Choroid plexus epithelial cell (primary cell): ENCODE measurements at places on chromosomes 13 and 19.

DNA sequence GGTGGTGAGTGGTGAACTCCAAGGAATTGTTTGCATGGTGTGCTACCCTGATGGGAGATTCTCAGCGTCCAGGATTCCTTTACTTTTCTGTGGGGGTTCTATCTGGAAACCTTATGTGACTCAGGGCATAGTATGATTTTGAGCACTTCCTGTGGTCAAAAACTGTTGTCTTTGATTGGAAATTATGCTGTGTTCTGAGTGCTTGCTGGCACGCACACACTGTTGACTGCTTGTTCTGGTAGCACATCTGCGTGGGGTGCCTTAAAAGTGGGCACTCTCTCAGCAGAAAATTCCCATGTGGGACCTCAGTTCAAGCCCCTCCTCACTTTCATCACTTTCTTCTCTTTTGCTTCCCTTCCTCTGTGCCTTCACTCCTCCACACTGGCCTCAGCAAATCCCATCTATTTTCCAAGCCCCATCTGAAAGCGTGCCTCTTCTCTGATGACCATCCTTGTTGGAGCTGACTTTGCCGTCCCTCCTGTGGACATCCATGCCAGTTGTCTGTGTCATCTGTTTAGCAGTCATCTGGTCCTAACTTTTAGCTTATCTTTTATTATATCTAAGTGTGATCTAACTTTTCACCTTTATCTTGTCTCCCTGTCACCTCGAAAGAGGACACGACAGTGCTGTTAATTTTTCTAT, 56.4 kb upstream of the NPAS1 start:
- DNase-seq = peak; percentile 87

- no peak for DNase-seq
Observed at GRCh38 chr13:64311112-64311511, 2895.5 kb upstream of the PCDH20 start.

DNA sequence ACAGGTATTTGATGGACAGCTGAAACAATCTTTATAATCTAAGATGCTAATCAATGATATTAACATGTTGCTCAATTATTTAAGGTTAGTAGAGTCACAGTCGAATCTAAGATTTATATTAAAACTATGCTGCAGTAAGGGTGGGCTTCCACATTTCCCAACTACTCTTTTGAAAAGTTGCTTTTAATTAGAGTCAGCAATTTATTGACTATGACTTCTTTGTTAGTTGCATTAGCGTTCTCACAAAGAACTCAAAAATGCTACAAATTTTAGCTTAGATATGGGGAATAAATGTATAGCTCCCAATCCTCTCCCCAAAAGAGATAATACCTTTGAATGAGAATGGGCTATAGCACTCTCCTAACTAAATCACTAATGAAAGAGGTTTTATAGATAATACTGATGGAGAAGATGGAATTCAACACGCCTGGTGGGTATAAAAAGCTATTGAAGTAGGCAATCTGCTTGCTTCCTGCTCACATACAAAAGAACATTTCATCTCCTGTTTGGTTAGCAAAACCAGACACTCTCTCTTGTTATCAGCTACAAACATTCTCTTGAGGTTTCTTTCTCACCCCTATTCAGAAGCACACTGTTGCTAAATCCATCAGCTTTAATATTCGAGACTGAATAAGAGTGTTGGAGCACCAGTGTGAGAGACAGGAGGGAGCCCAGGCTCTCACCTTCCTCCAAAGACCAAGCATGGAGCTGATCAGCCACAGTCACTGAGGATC, 2.4 kb upstream of the FLT1 start:
- DNase-seq = no peak

DNA sequence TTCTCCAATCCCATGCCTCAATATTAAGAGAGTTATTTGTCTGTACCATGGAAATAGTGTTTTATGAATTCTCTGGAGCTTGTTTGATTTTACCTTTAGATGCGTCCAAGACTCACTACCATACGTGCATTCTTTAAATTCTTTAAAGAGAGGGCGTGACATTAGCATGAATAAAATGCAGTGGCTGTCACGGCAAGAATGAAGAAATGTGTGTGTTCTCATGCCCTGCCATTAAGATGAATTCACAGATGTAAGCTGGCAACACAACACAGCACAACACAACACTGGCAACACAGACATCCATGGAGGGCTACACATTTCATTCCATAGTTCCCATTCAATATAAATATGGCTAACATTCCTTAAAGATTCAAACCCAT, 213.4 kb downstream of the ENOX1 start:
- peak; percentile 45 for DNase-seq

DNA sequence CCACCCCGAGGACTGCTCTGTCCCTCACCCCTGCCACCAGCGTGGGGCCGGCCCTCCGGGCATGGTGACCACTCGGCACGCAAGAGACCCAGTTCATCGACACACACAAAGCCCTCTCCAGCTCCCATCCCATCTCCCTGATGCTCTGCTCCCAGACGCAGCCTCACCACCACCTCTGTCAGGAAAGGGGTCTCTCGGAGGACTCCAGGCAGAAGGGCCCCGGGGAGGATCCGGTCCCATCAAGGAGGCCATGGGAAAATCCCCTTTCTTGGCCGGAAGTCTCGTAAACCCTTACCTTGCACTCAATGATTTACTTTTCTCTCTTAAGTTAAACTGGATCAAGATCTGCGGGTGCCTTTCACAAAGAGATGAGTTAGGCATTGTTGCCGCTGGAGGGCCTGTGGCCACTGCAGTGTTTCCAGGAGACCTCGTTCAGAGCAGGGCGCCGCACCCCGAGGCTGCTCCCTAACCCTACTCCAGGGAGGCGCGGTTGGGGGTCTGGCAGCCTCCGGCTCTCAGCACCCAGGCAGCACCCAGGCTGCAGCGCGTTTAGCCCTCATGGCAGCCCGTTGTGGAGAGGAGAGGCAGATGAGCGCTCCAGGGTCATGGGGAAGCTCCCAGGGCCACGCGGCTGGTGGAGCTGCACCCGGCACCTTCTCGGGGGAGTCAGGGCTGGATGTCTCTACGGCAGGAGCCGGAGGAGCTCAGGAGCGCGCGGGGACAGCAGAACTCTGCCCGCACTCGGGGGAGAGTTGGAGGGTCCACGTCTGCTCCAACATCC, 31.0 kb downstream of the C2CD4C start:
- no peak for DNase-seq

DNA sequence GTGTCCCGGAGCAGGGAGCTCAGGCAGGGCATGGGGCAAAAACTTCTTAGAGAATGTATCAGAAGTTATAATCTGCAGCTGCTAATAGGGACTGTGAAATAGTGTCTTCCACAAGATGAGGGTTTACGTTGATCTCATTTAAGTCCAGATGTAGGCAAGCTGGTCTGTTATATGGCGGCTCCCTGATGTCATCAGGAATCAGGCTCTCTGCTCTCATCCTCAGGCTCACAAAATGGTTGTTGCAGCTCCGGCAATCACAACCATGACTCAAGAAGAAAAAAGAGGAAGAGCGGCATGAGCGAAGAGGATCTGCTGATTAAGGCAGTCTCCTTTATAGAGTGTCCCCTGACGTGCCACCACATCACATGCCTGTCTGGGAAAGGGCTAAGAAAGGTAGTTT, 191.3 kb downstream of the KLF5 start:
- DNase-seq = no peak

DNA sequence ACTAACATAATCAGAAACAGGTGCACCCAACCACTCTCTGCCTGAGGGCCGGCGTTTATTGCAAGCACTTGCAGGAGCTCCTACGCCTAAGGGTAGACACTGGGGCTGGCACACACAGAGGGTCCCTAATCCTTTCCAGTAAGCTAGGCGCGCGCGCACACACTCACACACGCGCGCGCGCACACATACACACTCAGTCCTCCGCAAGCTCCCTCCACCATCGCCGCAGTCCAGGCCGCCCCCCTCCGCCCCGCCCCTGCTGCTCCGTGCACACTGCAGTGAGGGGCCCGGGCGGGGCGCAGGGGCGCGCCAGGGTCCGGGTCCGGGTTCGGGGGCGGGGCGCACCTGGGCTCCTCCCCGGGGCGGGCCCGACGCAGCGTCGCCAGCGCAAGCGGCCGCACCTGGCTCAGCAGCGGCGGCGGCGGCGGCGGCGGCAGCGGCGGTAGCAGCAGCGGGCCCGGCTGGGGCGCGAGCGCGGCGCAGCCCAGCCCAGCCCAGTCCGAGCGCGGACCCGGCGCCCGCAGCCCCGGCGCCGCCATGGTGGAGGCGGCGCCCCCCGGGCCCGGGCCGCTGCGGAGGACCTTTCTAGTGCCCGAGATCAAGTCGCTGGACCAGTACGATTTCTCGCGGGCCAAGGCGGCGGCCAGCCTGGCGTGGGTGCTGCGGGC, at the start of gene CAMSAP3:
TSS of gene CAMSAP3 (plus strand) at position 398 of the 668 bp plus-strand sequence. CDS start at position 538, 140 bp downstream.
- DNase-seq = no peak

GRCh38 chr19:2500841-2501261, 24.9 kb downstream of the GADD45B start:
- no peak for DNase-seq

DNA sequence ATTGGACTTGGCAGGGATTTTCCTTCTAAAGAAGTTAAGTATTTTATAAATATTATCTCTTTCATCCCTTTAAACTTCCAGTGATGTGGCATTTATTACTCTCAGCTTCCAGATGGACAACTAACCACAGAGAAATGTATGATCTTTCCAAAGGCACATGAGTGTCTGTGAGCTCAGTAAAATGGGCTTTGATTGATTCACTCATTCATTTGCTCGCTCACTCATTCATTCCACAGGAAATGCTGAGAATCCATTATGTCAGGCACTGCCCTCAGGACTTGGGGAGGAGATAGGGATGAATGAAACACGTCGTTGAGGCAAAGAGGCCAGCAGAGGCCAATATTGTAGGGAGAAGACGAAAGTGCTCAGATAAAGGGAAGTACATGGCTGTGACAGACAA, 359.3 kb downstream of the EFNB2 start:
- DNase-seq = no peak

GRCh38 chr19:39154629-39155100, 29.1 kb downstream of the PAK4 start:
- DNase-seq = peak; percentile 18

DNA sequence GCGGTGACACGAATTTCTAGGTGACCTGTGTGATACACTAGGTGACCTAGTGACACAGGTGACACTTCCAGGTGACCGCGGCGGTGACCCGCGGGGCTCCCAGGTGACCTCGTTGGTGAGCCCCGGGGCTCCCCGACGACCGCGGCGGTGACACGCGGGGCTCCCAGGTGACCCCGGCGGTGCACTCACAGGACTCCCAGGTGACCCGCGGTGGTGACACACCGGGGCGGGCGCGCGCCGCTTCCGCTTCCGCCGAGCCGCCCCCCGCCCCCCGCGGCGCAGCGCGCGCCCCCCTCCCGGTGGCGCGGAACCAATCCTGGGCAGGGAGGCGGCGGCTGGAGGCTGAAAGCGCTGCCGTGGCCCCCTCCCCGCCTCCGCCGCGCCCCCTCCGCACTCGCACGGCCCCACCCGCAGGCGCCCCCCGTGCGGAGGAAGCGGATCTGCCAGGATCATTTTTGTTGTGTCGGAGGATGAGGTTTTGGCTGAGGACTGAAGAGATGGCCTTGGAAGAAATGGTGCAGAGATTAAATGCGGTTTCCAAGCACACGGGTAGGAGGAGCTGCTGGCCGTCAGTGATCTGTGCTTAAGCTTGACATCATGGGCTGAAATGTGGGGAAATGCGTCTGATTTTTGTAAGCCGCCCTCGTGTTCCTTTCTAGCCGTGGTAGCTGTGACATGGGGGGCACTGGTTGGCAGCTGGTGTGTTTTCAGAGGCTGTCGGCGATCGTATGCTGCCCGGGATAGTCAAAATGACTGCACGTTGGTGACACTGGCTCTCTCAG, at the start of gene MCF2L:
TSS of gene MCF2L (plus strand) at position 305 of the 782 bp plus-strand sequence. CDS start at position 471, 166 bp downstream.
- DNase-seq = peak; percentile 60

- peak; percentile 32 for DNase-seq
Observed at GRCh38 chr13:21079221-21079620, 17.8 kb upstream of the LATS2 start.

- DNase-seq = peak; percentile 42
Observed at GRCh38 chr13:106498571-106498970, 36.9 kb downstream of the EFNB2 start.

DNA sequence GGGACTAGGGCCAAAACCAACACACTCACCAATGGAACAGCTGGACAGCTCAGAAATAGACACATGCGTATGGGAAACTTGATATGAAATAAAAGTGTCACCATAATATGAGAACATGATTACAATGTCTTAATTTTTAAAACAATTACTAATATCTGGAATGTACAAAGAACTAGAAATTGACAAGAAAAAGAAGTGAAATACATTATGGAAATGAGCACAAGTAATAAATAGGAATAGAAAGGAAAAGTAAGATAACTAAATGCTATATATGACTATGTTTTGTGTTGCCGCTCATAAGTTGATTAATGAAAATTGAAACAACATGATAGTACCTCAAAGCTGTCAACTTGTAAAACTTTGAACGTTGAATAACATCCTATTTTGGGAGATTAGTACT, 801.1 kb downstream of the SLITRK5 start:
- no peak for DNase-seq

DNA sequence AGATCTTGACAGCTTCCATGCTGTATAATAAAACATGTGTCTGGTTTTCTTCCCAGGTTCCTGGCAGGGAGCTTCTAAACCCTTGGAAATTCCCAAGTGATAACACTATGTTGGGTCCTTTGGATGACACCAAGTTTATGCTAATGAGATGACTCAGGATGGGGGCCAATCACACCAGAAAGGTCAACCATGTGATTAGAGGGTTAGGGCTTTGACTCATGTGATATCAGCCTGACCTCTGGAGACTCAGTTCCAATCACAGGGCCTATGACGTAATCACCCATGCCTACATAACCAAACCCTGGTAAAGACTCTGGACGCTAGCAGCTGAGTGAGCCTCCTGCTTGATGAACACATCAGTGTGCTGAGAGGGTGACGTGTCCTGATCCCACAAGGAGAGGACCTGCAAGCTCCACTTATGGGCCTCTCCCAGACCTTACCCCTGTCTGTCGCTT, 203.6 kb downstream of the DCLK1 start:
- peak; percentile 66 for DNase-seq

DNA sequence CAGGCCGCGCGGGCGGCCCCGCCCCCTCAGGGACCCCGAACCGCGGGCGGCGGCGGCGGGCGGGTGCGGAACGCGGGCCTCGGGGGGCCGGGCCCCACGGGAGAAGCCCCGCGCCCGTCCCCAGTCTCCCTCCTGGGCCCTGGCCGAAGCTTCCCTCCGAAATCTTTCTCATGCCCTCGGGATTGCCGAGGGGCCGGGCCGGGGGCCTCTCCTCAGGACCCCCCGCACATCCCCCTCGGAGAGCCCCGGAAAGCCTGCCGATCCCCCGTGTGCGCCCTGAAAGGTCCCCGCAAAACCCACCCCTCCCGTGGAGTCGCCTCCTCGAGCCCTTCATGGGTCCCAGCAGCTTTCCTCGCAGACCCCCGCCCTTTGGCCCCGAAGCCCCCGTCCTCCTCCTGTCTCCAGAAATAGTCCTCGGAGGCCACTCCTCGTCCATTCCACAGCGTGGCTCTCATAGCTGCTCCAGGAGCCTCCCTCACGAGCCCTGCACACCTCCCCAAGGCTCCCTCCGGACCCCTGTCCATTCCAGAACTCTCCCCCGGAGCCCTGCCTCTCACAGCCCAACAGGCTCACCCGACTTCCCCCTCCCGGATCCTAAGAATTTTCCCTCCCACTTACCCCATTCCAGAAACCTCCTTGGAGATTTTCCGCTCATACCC, 555 bp downstream of the SAMD4B start:
- DNase-seq = peak; percentile 32

GRCh38 chr13:56356690-56357089, 784.0 kb upstream of the PRR20A start:
- no peak for DNase-seq
